ENCODE measurements at places on chromosomes 7 and 10.

GRCh38 chr10:60149003-60149402 lies 240.7 kb downstream of the ANK3 start:
- DNase-seq = no peak

- DNase-seq = no peak
Measured at GRCh38 chr10:130049987-130050386, 60.6 kb downstream of the C10orf143 start.

- DNase-seq = no peak
Measured at GRCh38 chr7:105213611-105214010, 175.1 kb downstream of the SRPK2 start.

GRCh38 chr10:103780242-103781149 lies 74.9 kb downstream of the SH3PXD2A start:
- no peak for DNase-seq

- no peak for DNase-seq
Measured at GRCh38 chr10:59234194-59234593, 57.8 kb downstream of the PHYHIPL start.

- DNase-seq = no peak
Measured at GRCh38 chr10:78155722-78156121, 122.1 kb downstream of the RPS24 start.

GRCh38 chr10:4784667-4785333 lies 41.2 kb upstream of the AKR1E2 start:
- no peak for DNase-seq

GRCh38 chr7:15854841-15855524 lies 168.5 kb upstream of the MEOX2 start:
- DNase-seq = no peak

- DNase-seq = no peak
Measured at GRCh38 chr10:44636625-44637024, 251.7 kb upstream of the CXCL12 start.

- no peak for DNase-seq
Measured at GRCh38 chr7:111647881-111648280, 85.6 kb upstream of the IMMP2L start.

GRCh38 chr7:20038676-20039075 lies 178.5 kb downstream of the MACC1 start:
- no peak for DNase-seq

DNA sequence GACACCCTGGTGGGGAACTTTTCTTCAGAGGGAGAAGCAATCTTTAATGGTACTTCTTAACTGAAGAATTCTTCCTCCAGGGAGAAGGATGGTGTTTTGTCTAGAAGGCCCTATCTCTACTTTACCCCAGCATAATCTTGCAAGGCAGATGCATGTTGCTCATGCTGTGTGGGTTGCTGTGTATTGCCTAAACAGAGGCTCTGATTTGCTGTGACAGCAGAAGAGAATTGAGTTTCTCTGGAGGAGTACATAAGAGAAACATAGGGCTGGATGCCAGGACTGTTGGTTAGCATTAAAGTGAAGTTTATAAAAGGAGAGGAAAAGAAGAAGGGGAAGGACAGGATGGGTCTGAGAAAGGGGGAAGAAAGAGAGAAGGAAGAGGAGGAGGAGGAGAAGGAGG lies 248.1 kb upstream of the HPS1 start:
- DNase-seq = no peak

DNA sequence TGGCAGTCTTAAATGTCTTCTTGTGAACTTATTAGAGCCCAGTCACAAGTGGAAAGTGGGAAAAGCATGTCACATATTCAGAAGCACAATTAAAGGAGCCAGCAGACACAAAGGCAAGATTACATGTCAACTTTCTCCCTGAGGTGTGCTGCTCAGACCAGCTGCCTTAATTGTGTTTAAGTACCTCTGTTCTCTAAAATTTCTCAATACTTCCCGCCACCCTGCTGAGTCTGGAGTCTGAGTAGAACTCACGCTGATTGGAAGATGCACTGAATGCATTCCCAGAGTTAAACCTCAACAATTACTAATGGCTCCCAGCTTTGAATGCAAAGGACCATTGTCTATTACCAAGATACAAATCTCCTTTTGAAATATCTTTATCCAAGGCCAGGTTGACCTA lies 166.4 kb upstream of the COBL start:
- DNase-seq = no peak

DNA sequence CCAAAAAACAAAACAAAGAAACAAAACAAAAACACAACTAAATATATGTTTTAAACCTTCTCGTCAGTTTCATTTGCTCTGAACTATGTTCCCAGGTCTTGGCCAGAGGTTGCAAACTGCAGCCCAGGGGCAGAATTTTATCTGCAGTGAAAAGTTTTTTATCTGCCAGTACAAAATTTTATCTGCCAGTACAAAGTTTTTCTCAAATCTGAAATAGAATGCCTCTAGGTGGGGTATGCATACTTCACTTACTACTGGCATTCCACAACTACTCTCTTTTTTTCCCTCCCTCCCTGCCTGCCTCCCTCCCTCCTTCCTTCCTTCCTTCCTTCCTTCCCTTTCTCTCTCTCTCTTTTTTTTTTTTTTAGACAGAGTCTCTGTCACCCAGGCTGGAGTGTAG lies 9.4 kb upstream of the CLDN3 start:
- no peak for DNase-seq

- DNase-seq = no peak
Measured at GRCh38 chr7:157651366-157652160, 314.8 kb downstream of the DNAJB6 start.

DNA sequence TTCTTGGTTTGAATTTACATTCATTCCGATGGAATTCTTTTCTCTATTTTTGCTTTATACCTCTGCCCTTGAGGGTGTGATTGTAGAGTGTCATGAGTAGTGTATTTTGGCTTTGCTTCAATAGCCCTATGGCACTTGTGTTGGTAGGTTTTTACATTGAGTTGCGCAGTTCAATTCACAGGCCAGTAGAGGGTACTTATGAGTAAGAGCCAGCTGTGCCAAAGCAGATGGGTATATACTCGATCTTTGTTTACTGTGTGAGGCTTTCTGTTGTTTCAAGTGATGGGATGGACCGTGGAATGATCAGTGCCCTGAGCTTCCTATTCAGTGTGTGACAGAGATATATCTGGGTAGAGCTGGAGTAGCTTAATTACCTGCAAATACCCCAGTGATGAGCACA lies 4.3 kb upstream of the AKR1C3 start:
- no peak for DNase-seq

DNA sequence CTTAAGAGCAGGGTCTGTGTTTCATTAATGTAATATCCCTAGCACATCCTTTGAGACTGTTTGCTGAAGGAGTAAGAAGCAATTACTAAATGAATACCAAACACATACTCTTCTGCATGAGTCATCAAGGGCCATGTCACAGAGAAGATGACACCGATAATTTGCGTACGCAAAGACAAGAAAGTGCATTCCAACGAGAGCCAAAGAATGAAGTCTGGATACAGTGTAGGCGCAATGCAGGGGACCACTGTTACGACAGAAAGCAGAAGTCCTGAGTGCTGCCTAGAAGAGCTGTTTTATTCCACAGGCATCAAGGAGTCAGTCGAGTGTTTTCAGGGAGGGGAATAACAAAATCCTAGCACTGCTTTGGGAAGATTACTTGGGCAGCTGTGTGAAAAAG lies 62.7 kb downstream of the VPS41 start:
- no peak for DNase-seq

DNA sequence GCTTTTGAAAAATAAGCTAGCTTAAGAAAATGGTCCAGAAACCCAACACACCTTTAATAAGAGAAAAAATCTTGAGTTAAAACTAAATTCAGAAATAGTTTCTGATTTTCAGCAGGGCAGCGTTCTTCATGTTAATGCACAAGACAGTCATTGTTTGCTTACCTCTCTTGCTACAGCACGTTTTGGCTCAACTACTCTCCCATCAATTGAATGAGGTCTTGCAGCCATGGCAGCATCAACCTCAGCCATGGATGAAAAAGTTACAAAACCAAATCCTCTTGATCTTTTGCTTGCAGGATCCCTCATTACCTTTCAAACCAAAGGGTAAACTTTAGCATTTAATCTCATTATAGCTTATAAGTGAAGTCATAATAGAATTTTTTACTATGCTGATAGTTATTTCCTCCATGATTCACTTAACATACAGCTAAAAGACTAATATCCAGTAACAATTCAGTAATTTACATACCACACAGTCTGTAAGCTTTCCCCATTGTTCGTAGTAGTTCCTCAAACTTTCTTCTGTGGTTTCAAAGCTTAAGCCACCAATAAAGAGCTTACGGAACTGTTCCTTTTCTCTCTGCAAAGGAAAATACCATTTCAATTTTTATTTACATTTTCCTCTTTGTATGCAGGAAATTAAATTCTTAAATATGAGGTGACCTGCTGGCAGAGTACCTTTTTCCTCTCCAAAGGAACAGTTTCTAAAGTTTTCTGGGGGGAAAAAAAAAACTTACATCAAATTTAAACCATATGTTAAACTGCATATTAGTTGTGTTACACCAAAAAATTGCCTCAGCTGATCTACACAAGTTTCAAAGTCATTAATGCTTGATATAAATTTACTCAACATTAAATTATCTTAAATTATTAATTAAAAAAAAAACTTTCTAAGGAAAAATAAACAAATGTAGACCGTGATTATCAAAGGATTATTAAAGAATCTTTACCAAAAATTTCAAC lies 3.1 kb downstream of the HNRNPA2B1 start:
- no peak for DNase-seq

- DNase-seq = no peak
Measured at GRCh38 chr7:106693677-106694353, 32.9 kb upstream of the CCDC71L start.

- no peak for DNase-seq
Measured at GRCh38 chr7:120052884-120053382, 220.0 kb upstream of the KCND2 start.

- DNase-seq = no peak
Measured at GRCh38 chr10:30374353-30374752, 25.3 kb upstream of the MTPAP start.

GRCh38 chr7:15407910-15408309 lies 153.9 kb downstream of the AGMO start:
- DNase-seq = no peak

DNA sequence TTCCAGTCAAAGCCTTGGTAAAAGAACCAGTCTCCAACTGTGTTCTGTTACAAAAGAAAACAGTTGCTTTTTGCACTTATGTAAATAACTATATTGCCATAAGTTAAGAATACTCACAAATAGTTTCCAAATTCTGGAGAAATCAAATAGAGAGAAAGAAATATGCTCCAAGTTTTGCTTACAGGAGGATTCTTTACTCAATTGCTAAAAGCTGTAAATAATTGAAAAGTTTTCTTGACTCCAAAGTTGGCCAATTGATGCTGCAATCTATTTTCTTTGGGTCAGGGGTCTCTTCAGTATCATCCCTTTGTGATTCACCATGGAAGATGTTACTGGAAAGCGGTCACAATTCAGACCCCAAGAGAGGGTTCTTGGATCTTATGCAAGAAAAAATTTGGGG lies 36.0 kb downstream of the NEURL1 start:
- DNase-seq = no peak

DNA sequence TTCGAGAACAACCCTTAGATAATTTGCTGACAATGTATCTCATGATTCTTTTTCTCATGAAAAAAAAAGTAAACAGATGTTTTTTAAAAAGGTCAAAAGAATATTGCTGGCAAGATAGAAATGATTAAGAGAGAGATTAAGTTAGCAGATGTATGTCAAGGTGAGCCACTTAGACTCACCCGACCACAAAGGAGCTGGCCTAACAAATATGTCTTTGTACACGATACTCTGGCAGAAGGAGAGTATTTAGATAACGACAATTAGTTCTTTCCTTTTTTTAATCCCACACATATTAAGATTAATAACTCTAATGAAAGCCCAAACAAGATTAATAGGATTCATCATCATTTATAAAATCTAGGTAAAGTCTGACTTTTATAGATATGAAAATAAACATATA lies 156.7 kb downstream of the RAPGEF5 start:
- DNase-seq = no peak

DNA sequence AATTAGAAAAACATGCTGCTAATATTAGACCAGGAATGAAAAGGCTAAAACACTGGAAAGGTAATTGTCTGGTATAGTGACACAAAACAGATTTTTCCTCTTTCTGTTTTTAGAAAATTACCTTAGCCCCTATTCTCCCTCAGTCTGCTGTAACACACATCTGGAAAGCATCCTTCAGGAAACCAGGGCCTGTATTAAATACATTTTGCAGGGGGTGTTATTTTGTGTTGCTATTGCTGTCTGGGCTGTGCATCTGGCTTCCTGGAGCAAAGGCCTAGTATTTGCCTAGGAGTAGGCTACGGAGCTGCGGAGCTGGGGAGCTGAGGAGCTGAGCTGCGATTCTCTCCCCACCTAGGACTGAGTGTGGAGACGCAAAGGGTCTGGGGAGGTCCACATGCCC lies 169.3 kb downstream of the GFRA1 start:
- DNase-seq = no peak

GRCh38 chr10:124798781-124799180 lies 2.8 kb upstream of the ABRAXAS2 start:
- no peak for DNase-seq

DNA sequence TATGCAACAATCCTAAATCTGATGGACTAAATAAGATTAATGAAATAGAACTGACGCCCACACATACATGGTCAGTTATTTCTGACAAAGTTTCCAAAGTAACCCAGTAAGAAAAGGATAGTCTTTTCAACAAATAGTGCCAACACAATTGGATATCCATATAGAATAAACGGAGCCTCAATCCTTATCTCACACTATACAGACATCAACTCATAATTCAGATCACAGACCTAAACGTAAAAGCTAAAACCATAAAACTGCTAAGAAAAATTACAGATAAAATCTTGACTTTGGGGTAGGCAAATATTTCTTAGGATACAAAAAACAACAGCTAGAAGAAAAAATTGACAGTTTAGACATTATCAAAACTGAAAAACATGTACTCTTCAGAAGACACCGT lies 8.5 kb downstream of the CACUL1 start:
- DNase-seq = no peak

GRCh38 chr7:40230101-40230500 lies 95.3 kb downstream of the SUGCT start:
- DNase-seq = no peak

- DNase-seq = no peak
Measured at GRCh38 chr7:26147030-26147429, 5.0 kb upstream of the NFE2L3 start.

GRCh38 chr10:130550952-130551674 lies 414.9 kb downstream of the GLRX3 start:
- no peak for DNase-seq

- no peak for DNase-seq
Measured at GRCh38 chr7:106337754-106338153, 53.0 kb upstream of the NAMPT start.

DNA sequence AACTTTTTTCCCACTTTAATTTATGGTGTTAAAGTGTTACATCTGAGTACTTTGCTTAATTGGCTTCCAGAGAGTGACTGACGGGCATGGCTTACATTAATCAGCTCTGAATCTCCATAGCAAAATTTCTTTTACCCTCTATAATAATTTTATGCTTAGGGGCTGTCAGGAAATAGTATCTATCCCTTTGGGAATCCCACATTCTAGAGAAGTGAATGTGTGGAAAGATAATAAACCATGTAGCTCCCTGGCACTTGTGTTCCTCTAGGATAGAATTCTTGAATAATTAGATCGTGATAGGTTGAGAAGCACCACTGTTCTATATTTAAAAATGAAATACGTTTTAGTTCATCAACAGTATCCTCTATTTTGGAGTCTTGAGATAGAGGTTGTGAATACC lies 89.6 kb downstream of the DNAJB9 start:
- no peak for DNase-seq

- DNase-seq = no peak
Measured at GRCh38 chr10:15797346-15797745, 63.0 kb downstream of the MINDY3 start.

GRCh38 chr10:34769899-34770298 lies 45.2 kb downstream of the PARD3 start:
- no peak for DNase-seq
